ENCODE measurements at places on chromosomes 3 and 15.

DNA sequence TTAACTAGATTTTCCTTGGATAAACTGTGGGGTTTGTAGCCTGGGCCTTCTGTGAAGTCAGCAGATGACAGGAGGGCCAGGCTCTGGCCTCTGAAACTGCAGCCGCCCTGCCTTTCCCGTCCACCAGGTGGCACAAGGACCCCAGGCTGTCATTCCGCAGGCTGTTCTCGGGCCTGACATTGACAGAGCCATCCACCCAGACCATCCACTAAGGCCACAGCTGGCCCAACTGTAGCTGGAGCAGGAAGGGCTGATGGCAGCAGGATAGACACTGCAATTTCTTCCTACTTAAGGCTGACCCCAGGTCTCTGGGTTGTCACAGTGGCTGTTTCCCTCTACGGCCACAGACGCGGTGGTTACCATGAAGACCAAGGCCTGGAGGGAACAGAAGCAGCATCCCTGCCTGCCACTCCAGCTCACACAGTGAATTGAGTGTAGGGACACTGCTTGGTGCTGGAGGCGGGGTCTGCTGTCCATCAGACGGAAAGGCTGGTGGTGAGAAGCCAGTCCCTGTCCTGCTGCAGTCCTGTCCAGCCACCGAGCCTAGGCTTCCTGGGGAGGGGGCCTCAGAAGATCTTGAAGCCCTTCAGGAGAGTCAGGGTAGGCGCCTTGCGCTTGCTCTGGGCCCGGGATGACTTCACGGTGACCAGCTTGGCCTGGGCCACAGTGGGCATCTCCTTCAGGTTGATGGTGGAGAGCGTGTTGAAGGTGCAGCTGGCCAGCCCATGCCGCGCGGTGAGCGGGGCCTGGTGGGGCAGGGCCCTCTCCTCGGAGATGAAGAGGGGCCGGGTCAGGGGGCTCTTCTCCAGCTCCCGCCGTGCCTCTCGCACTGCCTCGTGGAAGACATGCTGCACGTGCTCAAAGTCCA, 9.4 kb downstream of the SLC51B start:
- peak; percentile 23 for DNase-seq

GRCh38 chr3:150346981-150347863, 60.9 kb upstream of the TSC22D2 start:
- DNase-seq: no peak

DNA sequence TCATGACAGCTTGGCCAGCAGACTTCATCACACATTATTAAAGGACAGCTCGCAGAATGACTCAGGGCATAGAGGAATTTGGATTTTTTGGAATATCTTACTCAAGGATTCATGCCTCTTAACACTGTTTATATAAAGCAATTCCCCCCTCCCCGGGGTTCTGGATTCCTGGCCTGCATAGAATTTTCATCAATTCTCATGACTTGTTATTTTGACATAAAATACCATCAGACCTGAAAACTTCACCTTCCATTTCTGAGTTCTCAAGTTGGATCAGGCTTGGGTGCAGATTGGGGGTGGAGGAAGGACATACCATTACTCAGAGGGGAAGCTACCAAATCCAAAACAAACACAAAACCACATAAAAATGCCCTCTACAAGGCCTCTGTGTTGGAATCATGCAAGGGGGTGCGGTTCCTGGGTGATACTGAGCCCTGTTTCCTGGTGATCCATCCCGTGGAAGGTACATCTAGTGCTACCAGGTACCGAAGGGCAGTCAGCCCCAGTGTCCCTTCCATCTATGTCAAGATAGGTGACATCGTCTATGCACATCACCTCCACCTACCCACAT, 95.3 kb downstream of the DAPK2 start:
- no peak for DNase-seq

DNA sequence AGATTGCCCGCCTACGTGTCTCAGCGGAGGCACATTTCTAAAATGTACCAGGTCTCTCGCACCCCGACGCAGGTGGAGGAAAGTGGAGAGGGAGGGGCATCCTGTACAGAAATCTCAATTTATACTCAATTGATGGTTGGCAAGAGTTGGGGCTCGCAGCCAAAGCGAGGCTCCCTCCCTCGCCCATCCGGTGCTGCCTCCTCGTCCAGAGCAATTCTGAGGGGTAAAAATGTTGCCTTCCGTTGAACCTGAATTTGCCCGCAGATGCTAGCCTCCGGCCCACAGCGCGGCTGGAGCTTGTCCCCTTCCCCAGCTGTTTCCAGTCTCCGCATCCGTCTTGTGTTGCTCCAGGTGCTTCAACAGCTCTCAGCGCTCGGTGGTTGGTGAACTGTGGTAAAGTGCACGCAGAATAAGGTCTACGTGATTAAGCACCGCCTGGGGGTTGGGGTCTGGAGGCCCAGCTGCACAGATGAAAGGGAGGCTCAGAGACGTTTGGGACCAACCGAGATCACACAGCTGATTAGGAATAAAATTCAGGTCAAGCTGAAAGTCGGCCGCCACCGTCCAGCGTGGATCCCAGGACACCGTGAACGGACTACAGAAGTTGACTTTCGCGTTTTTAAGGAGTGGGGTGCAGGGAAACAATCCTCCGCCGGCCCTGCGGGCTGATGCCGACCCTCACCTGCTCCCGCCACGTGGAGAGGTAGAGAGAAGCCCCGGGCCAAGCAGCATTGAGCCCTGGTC, 846 bp upstream of the POLG start:
- peak; percentile 38 for DNase-seq

DNA sequence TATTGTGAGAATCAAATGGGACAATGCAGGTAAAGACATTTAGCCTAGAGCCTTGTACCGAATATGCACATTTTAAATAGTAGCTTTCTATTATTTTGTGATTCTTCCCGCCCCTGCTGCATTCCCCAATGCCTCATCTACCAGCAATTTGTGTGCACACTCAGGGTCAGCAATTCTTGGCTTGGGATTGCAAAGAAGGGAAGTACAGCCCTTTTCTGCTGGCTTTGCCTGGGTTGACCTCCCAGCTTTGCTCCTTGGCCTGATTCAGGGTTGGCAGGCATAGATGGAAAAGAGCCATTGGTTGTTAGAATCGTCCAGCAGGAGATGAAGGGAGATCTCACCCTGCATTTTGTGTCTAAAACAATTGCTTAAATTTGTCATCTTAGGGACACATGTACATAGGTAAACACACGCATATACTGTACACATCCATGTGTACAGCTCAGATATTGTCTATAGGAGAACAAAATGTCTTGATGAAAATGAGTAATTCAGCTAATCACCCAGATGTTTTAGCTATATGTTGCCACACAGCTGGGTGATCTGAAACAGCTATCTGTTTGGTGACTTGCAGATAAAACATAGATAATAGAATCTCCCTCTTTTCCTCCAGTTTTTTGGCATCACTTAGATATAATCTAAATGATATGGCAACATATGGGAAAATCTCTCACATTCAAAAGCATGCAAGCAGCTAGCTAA, 340.9 kb upstream of the TBL1XR1 start:
- no peak for DNase-seq

DNA sequence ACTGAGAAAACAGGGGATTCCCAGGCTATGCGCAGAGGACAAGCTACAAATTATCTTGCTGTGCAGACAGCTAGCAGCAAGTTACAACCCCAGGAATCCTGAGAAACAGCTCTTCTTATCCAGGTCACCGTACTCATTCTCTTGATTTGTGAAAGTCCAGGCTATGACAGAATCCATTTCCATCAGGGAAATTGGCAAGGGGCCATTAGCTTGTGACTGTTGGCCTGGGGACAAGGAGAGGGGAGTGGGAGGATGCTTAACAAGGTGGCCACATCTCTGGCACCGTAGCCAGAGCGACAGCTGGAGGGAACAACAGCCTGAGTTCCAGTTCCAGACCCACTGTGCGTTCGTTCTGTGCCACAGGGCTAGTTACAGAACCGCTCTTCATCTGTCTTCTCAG, 44.9 kb upstream of the PLXNA1 start:
- no peak for DNase-seq

- DNase-seq: no peak
Measured at GRCh38 chr3:176655404-176656094, 541.7 kb downstream of the TBL1XR1 start.

- DNase-seq: no peak
Measured at GRCh38 chr3:28989646-28990089, 291.2 kb upstream of the RBMS3 start.

DNA sequence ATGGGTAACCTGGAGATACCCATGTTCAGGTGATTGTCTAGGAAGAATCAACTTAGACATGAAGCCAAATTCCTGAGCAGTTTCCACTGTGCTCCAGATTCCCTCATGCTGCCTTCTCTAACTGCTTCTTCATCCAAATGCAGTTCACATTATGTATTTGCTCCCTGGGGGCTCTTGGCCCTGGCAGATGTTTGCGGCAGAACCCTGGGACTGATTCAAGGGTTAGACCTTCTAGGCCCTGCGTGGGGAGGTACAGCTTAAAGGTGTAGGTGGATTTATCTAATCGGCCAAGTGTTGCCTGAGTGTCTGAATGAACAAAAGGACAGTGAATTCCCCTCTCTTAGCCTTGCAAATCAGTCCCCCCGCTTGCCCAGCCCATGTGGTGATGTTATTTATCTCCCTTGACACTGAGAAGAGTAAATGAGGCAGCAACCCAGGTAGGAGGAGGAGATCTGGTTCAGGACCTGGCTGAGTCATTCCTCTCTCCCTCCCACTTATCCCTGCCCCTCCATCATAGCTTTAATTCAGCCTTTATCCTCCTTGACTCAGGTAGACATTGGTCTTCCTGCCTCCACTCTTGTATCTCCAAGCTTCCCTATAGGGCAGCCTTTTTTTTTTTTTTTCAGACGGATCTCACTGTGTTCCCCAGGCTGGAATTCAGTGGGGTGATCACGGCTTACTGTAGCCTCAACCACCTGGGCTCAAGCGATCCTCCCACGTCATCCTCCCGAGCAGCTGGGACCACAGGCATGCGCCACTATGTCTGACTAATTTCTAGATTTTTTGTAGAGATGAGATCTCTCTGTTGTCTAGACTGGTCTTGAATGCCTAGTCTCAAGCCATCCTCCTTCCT, 54.8 kb downstream of the MAGEF1 start:
- no peak for DNase-seq

DNA sequence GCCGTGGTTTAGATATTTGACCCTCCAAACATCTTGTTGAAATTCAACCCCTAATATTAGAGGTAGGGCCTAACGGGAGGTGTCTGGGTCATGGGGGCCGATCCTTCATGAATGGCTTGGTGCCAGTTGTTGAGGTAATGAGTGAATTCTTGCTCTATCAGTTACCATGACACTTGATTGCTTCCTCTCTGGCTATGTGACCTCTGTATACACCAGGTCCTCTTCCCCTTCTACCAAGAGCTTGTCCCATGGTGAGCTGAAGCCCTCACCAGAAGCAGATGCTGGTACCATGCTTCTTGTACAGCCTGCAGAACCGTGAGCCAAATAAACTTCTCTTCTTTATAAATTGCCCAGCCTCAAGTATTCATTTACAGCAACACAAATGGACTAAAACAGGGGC, 41.8 kb upstream of the TIPARP start:
- no peak for DNase-seq

DNA sequence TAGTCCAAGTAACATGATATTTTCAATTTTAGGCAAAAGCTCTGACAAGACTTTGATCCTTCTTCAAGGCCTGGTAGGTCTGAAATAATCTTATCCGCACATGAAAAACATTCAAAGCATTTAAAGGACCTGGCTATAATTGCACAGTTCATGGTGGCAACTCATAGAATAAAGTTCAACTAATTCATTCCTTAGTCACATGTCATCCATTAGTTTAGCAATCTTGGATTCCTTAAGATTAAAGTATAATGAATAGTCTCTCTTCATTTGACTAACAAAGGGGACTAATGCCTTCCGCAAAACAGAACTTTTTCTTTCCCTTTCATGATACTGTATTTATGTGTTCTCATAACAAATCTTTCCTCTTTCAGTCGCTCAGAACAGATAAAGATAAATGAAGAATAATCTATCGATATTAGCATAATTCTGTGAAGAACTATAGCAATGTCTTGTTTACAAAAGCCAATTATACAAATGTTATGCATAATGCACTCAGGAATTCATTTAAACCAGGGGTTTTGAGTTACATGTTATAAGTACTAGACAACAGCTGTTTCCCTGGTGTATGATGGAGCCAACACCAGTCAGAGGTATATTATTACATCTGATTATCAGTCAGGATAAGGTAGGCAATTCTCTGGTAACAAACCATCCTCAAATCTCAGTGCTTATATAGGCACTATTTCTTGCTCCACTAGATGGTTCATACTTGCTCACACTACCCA, 172.5 kb downstream of the POTEB3 start:
- DNase-seq: no peak

DNA sequence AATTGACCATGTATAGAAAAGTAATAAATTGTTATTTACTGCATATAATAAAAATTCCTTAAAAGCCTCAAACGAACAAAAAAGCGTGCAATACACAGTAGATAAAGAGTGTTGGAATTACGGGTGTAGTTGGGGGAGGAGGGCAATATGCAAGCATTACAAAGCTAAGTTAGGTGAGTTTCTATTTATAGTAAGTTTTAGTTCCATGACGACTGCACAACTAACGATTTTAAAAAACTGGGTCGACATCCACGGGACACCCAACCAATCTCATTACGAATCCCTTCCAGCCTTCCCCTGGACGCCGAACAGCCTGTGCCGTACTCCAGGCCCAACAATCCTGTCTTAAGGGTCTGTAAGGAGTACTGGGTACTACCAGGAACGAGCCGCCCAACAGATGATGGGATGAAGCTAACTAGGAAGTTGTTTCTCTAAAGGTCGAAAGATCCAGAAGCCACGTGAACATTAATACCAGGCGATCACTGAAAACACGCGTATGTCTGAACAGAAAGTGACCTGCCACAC, 677 bp downstream of the POLQ start:
- no peak for DNase-seq

DNA sequence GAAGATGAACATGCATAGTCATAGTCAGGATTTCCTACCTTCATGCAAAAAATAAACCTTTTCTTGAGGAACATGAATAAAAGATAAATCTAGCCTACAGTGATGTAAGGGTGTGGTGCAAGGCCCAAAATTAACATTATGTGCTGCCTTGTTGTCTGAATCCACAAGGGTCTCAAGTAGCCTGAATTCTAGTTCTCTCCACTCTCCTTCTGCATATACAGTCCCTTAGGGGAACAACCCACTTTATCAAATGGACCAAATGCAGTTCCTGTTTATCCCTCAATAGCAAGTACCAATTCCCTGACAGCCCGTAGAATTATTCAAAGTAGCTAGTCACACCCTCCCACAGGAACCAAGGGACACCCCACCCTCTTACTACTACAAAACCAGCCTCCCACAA, 284.0 kb downstream of the ZIC4 start:
- no peak for DNase-seq

- DNase-seq: no peak
Measured at GRCh38 chr3:116939091-116939490, 229.5 kb downstream of the TUSC7 start.

GRCh38 chr3:19148768-19149091, 420 bp downstream of the KCNH8 start:
- no peak for DNase-seq

Measured in effector CD4-positive, alpha-beta T cell (primary cell).